Urothelium cell line (cell line): ENCODE measurements at places on chromosomes 12 and 14.
A peak's percentile ranks its signal among the peaks of the same experiment; 100 is the strongest.

DNA sequence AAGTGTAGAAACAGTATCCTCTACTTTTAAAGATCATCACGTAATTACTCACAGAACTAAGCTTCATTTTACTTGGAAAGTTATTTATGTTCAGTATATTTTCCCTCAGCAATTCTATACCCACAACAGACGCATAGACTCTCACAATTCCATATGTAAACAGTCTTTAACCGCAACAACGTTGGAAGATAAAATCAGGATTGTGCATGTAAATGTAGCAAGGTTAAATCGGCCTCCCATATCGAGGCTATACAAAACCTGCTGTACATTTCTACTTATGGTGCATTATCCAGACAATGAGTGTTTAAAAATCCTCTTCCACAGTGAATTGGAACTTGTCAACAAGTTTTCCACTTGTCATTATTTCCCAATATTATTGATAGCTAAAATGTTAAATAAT, 581.1 kb downstream of the SLC16A7 start:
- DNase-seq = no peak

GRCh38 chr14:80095623-80096022, 115.7 kb downstream of the DIO2 start:
- DNase-seq = peak; percentile 20

- no peak for DNase-seq
Observed at GRCh38 chr12:20450591-20451180, 82.3 kb downstream of the PDE3A start.

- no peak for DNase-seq
Observed at GRCh38 chr12:40107803-40108620, 2.1 kb upstream of the SLC2A13 start.

DNA sequence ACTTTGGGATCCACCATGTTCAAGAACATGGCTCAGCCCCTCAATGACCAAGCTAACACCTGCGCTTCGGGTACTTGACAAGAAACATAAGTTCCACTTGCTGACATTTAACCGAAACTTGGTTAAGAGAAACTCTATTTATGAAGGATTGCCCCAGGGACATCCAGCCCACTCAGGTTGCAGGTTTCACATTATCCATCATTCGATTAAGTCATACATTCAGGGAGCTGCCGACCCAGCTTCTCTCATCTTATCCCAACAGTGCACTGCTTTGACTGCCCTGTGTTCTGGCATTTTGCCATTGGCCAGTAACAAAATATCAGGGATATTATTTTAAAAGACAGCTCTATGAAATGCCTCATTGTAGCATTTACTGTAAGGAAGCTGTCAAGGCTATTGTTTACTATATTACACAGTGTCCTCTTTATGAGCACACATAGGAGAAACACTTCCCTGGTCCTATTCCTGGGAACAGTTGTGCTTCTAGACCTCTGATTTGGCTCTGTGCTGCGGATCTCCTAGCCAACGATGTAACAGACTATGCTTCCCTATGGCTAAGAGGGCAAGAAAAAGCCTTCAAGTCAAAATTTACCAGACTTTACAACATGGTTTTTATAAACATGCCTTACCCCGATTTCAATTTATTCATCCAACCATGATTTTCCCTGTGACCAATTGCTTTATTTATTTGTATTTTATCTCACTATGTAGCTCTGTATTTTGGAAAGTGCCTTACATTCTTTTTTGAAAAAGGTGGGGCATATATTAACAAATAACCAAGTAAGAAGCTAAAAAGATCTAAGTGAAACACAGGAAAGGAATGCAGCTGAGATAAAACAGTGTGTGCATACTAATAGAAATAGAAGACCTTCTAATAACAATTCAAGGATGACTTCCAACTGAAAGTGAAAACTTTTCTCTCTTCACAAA, 109.3 kb downstream of the ITPR2 start:
- DNase-seq = no peak

- DNase-seq = no peak
Observed at GRCh38 chr14:32311294-32312009, 17.6 kb upstream of the AKAP6 start.

- no peak for DNase-seq
Observed at GRCh38 chr14:69373104-69373503, 25.0 kb downstream of the ERH start.

- DNase-seq = peak; percentile 36
Observed at GRCh38 chr14:85934123-85934885, 404.4 kb downstream of the FLRT2 start.

DNA sequence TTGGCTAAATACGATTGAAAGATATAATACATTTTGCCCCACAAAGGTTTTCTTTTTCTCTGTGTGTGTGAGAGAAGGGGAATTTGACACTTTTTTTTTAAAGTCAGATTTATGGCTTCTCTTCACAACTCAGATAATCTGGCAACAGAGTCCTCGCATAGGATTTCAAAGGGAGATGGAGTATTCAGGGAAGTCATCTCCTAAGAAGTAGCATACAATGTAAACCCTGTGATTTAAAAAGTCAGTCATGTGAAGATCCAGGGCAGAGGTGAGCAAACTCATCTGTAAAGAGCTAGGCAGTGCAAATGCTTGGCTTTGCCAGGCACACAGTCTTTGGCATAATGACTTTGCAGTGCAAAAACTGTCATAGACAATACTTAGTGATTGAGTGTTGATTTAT, 1526.3 kb downstream of the AACS start:
- DNase-seq = no peak

- DNase-seq = no peak
Observed at GRCh38 chr12:50123203-50123602, 11.2 kb downstream of the COX14 start.

GRCh38 chr14:97158102-97158501, 360.9 kb downstream of the VRK1 start:
- no peak for DNase-seq
